Calu3 (cell line): ENCODE measurements at places on chromosomes 12 and 14.
A peak's percentile ranks its signal among the peaks of the same experiment; 100 is the strongest.

GRCh38 chr14:80780500-80780899, 161.0 kb downstream of the CEP128 start:
- DNase-seq: no peak

DNA sequence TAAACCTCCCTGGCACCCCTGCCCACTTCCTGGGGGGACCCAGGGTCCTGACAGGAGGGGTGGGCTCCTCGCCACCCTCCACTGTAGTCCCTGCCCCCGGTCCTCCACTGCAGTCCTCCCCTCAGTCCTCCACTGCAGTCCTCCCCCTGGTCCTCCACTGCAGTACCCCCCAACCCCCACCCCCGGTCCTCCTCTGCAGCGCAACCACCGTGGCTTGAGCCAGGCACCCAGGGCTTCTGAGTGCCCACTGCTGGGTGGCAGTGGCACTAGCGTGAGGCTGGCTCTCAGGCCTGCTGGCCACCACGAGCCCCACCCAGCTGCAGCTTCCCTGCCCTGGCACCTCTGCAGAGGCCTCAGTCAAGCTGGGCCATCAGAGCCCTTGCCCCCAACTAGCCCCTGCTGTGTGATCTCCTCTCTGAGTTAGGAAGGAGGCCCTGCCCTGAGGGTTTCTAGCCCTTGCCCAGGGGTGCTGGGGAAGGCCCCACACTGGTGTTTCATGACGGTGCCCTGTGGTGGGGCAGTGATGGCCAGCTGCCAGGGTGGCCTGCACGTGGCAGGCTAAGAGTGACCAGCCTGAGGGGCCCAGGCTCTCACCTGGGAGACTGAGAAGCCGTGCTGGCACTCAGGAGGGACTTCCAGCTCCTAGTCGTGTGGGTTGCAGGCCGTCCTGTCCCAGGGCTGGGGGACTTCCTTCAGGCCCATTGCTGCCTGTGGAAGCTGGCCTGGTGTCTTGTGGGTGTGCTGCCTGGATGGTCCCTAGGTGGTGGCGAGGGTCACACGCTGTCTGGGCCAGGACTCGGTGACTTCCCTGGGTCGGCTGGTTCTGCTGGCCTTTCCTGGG, 9.7 kb downstream of the CEP170B start:
- DNase-seq: no peak

GRCh38 chr12:94309373-94309772, 150.3 kb downstream of the CEP83 start:
- DNase-seq: no peak

DNA sequence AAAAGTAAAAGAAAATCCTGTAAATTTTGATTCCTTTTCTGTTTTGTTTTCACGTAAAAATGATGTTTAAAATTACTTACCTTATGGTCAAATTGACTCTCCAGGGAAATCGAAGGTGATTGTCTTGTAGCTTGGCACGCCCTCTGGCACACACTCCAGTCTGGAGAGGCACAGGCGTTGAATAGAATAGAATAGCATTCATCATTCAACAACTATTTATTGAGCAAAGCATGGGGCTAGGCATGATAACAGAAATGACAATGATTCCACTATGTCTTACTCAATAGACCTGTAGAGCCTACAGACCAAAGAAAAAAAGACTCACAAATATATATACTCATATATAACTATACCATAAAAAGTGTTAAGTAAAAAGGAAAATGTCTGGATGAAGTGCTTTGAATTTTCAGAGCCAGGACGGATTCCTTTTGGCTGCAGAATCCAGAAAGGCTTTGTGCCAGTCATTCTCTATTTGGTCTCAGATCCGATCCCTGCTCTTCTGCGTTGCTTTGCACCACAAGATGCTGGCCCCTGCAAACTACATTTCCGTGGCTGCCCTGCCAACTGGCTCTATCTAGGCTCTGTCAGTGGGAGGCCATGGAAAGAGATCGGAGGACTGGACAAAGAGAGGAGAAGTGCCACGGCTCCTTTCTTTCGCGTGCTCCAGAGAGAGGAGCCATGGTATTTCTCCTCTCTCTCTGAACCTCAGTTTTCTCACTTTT, 231.8 kb downstream of the CRADD start:
- peak; percentile 14 for DNase-seq

DNA sequence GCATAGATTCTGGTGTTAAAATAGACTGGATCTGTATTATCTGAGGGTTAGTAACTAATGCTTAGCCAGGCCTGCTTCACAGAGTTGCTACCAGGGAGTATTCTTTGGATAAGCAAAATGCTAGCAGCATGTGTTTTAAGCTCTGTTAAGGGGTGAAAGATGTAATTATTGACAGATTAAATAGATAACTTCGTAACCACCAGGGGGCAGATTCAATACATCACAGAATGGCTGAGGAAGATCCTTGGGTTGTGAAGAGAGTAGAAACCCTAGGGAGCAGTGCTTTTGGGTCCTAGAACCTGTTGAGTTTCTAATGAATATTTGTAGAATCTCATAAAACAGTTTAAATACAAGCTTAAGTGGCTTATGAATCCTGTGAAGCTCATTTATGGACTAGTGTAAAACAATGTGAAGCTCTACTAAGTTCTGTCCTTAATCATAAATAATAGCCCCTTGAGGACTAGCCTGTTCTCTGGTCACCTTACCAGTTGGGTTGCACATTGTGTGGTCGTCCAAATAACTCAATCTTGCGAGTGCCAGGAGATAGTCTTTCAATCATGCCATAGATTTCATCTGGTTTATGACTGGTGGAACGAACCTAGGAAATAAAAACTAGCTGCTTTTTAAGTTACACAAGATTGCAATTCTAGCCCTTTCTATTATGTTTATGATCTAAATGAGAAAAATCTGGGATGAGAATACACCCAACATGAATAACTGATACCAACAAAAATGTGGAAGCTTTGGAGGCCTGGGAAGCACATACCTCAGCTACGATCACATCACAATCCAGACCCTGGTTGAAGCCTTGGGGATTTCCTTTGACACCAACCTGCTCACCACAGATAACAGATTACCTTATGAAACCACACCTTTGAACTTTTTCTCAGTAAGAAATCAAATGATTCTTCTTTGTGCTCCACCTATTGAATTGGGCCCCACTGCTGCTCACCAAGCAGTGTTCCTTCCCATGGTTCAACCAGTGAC, 12.3 kb downstream of the METTL3 start:
- peak; percentile 40 for DNase-seq

DNA sequence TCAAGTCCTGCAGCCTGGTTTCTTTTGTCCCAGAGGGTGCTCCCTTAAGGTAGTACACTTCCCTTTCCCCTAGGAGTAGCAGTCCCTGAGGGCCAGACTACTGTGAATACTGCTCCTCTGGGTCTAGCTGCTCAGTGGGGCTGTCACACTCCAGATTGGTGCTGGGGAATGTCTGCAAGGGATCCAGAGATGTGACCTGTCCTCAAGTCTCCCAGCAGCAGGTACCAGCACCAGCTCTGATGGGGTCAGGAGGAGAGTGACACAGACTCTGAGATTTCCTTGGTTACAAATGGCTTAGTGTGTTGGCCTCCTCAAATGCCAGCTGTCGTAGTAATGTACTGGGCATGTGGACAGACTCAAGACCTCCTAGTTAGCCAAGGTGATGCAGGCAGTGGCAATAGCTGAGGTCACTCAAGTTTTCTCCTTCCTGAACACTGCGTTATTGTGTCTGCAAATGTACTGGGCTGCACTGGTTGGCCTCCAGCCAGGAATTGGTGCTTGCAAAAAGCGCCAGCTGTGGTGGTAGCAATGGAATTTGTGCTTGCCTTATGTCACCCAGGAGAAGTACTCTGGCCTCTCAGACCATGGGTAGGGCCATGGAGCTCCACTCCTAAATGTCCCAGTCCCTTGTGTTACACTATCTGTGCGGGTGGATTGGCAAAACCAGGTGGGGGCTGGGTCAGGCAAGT, 36.4 kb upstream of the AEBP2 start:
- peak; percentile 85 for DNase-seq
